ENCODE measurements at places on chromosomes 16 and 17.
A peak's percentile ranks its signal among the peaks of the same experiment; 100 is the strongest.

DNA sequence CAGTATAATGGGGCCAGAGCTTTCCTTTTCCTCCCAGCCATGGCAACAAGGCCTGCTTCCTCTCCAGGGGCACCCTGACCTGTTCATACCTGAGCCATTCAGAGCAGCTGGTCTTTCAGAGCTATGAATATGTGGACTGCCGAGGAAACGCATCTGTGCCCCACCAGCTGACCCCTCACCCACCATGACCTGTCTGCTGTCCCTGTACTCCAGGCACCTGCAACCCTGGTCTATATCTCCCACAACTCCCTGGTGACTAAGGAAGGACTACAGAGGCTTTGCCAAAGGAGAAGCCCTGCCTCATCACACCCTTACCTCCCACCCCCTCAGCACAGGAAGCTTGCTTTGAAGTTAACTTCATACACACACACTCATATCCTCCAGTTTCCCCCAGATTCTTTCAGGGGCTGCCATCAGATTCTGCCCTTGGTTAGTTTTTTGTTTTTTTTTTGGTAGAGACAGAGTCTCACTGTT is 6.0 kb downstream of the TMEM106A start:
- no peak for DNase-seq

- DNase-seq = no peak
These were observed 34.8 kb downstream of the RFFL start for GRCh38 chr17:35028531-35029262.

GRCh38 chr16:8172551-8172950 is 417.8 kb downstream of the TMEM114 start:
- DNase-seq = no peak

DNA sequence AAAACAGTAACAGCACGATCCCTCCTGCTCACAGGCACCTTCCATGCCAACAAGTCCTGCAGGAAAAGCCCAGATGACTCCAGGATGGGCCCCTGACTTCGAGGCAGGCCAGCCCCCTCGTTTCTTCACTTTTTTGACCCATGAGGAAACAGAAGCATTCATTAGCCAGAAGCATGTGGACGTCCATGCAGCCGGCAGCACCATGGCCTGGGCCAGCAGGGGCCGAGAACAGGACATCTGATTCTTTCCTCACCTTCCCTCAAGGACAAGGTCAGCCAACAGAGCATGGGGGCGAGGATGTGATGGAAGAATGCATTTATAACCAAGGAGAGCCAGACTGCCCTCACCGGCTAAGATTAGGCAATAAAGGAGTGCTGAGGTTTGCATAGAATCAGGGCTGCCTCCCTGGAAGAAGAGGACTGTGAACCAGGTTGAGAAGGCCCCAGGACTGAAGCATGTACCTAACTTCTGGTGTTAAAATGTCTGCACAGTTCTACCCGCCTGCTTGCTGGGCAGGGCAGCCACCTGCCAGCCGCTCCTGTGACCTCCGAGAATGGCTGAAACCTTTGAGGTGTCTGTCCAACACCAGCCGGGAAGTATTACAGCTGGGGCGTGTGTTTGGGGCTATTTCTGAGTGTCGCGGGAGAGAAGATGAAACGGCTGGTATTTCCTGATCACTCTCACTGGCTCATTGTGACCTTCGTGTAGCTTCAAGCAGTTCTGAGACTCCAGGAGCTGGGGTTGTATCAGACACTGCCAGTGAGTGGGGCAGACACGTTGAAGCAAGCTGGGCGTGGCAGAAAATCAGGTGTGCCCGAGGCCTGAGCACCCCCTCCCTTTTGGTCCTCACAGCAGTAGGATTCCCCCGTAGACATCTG is 94.0 kb upstream of the TNRC6C start:
- no peak for DNase-seq

- DNase-seq = peak; percentile 34
These were observed 49.9 kb downstream of the MAP2K4 start for GRCh38 chr17:12070561-12070960.

DNA sequence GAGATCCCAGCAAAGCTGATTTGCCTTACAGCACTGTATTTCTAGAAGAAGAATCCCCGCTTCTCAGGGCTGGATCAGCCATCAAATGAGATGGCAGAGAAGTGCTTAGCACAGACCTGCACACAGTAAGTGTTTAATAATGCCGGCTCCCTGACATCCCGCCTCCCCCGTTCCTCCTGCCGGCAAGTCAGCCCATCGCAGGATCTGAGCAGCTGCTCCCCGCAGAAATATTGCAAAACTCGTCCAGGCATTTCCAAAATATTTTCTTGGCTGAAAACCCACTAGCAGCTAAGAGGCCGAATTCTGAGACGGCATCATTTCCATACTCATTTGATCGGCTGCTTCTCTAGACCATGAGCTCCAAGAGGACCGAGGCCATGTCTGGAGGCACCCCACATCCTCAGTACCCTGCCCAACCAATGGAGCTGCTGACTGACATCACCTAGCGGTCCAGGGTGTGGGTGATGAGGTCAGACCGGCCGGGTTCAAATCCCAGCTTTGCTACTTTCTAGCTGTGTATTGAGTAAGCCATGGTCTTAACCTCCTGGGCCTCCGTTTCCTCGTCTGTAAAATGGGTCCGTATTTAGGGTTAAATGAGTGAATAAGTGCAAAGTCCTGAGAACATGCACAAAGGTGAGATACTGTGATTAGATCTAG is 251.5 kb downstream of the KATNIP start:
- no peak for DNase-seq

DNA sequence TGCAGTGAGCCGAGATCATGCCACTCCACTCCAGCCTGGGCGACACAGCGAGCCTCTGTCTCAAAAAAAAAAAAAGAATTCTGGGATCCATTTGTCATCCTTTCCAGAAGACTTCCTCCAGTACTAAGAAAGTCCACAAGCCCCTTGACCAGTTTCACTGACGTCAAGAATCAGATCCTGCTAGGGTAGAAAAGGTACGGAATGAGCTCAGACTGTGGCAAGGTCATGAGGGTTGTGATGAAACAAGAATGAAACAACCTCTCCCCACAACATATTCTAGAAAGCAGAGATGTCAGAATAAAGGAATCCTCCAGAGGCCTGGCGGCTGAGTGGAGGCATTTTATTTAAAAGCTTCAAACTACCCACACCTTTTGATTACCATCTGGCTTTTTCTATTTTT is 29.9 kb downstream of the TRAF4 start:
- DNase-seq = no peak

DNA sequence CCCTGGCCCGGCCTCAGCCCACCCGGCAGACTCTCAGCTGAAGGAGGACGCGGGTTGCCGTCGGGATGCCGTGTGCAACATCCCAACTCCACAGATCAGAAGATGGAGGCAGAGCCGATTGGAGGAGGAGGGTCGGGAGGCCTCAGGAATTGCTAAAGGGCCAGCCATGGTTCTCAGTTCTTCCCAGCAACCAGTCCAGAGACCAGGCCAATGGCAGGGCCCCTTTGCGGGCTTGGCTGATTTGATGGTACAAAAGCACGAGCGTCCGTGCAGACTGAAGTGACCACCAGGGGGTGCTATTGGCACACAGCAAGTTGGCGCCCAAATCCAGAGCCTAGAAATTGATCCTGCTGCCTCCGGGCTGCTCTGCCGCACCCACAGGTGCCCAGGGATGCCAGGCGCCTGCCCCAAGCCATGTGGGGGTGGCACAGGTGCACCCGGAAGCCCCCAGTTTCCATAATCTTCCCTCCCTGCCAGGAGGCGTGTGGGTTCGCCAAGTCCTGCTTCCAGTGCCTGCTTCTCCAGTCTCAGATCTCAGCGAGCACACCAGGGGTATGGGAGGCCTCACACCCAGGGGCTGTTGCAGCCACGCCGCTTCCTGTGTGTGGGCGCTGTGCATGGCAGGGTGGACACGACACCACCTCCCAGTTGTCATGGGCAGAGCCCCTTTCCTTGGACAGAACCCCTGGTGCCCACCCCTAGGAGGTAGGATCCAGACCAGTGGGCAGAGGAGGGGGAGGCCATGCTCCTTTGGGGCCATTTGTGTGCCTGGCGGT is 7.1 kb upstream of the TEX19 start:
- peak; percentile 45 for DNase-seq

DNA sequence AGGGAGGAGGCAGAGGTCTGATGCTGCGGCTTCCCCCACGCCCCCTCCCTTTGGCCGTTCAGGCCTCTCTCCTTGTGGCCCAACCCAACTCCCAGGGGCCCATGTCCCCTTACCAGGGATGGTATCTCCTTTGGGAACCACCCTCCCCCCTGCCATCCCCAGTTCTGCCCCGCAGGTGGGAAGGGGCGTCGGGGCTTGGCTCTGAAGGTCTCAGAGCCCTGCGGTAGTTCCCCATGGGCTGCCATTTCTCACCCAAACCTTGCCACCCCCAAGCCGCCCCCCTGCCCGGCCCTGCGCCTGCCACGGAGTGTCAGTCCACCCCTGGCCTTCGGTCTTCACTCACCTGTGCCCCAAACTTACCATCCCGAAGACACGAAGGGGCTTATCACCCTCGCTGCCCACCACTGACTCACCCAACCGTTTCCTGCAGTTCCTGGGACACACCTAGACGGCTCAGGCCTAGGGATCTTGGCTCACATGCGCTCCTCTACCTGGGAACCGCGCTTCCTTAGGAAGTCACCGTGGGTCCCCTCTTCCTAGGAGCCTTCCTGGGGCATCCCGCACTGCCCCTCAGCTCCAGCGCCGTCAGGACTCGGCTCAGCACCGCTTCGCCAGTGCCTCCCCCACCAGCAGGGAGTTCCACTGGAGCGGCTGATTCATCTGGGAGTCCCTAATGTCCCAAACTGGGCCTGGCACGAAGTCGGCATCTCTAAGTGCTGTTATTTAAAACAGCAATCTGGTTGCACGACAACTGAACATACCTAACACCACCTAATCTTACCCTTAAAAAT is 1.1 kb upstream of the DOC2A start:
- DNase-seq = no peak

- DNase-seq = no peak
These were observed 3.7 kb downstream of the GGA2 start for GRCh38 chr16:23506606-23506994.

DNA sequence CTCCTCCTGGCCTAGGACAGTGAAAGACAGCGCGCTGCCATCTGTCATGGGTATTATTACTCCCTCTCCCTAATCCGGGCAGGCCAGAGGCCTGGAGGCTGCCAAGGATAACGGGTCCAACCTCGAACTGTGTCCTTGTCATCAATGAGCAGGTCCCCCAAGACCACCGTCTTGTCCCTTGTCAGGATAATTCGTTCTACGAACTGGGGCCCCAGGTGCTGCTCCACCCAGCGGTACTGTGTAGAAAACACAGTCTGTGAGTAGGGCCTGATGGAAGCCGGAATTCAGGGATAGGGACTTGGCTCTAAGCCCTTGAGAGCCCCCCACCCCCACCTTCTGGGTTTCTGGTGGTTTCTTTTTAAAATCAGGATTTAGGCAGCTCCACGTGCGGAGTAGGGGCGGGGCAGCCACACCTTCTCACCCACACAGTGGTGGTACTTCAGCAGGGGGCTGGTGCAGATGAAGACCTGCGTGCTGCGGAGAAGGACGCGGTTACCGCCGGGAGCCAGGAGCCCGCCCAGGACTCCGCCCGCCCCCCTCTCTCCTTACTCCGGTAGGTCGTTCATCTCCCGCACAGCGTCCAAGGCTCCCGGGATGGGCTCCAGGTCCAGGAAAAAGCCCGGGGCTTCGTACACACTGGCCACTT is 787 bp downstream of the NT5C start:
- peak; percentile 21 for DNase-seq

GRCh38 chr17:41992576-41992975 is 24.7 kb downstream of the DNAJC7 start:
- no peak for DNase-seq

DNA sequence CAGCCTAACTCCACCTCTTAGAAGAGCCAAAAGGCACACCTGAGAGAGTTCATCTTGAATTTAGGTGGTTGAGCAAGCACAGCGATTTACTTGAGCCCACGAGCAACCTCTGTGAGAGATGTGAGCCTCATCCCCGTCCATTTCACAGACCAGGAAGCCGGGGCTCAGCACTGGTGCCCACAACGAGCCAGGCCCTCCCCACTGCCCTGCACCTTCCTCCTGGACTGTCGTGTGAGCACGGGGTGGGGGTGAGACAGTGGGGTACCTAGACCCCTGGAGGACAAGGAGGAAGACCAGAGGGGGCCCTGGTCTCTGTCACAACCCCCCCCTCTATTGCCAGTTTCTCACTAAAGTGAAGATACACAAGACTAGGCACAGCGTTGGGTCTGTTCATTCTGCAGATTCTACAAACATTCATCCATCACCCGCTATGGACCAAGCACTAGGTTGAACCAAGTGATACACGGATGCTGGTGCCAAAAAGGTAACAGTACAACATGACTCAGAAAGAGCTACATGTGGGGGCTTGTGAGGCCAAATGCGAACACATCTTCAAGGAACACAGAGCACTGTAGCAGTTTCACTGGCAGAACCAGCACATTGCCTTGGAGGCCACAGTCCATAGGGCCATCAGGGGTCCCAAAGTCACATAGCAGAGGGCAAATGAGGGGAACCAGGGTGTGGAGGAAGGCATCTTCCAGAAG is 231.9 kb downstream of the PARN start:
- no peak for DNase-seq

- DNase-seq = no peak
These were observed 4.1 kb upstream of the LCAT start for GRCh38 chr16:67948015-67948414.

- DNase-seq = no peak
These were observed 52.7 kb downstream of the CDRT4 start for GRCh38 chr17:15414532-15415306.

DNA sequence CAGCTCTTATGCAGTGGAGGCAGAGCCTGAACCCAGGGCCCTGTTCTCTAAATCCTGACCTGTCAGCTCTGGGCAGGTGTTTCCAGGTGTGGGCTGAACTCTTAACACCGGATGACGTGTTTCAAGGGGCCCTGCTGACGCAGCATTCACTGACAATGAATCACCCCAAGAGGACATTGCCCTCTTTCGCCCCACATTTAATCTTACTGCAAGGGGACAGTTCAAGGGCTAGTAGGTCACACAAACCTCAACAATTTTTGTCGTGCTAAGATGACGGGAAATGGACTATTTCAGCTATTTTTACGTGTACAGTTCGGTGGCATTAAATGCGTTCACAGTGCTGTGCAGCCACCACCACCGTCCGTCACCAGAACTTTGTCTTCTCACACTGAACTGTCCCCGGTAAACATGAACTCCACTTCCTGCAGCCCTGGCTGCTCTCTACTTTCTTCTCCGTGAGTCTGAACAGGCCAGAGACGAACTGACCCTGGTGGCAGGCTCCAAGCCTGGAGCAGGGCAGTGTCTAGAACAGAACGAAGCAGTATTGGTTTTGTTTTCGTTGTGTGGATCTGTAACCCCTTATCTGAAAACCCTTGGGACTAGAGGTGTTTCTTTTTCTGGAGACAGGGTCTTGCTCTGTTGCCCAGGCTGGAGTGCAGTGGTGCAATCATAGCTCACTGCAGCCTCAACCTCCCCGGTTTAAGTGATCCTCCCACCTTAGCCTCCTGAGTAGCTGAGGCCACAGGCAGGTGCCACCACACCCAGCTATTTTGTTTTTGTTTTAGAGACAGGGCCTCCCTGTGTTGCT is 88.4 kb upstream of the CIBAR2 start:
- DNase-seq = no peak

- peak; percentile 94 for DNase-seq
These were observed at the start of the genes EMC6 and TAX1BP3 for GRCh38 chr17:3668279-3669084. EMC6 (plus strand) TSS chr17:3668812; CDS start chr17:3669147, 335 bp downstream. TAX1BP3 (minus strand) TSS chr17:3668578; CDS start chr17:3668526, 52 bp downstream.

GRCh38 chr16:4574919-4575705 is 19.0 kb downstream of the C16orf96 start:
- no peak for DNase-seq

- no peak for DNase-seq
These were observed 192.9 kb downstream of the CCDC182 start for GRCh38 chr17:57552114-57552624.

GRCh38 chr17:17568772-17569195 is 22.7 kb downstream of the PEMT start:
- no peak for DNase-seq
